ENCODE measurements at places on chromosomes 1 and 21. TPM values are rescaled to one million over a fixed set of nuclear protein-coding genes. Genes with fewer than 3 reads are reported as not detected.

- no peak for DNase-seq
These were observed 307.0 kb upstream of the PROX1 start for GRCh38 chr1:213680677-213681325.

DNA sequence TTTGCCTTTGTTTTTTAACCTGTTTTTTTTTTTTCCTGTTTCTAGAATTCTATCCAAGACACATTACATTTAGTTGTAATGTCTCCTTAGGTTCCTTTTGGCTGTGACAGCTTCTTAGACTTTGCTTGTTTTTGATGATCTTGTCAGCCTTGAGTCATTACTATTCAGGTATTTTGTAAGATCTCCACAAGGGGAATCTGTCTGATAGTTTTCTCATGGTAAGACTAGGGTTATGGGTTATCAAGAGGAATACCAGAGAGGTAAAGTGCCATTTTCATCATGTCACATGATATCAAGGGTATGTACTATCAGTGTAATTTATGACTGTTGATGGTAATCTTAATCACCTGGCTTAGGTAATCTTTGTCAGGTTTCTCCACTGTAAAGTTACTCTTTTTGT, 99.1 kb upstream of the GFI1 start:
- DNase-seq, result no peak

DNA sequence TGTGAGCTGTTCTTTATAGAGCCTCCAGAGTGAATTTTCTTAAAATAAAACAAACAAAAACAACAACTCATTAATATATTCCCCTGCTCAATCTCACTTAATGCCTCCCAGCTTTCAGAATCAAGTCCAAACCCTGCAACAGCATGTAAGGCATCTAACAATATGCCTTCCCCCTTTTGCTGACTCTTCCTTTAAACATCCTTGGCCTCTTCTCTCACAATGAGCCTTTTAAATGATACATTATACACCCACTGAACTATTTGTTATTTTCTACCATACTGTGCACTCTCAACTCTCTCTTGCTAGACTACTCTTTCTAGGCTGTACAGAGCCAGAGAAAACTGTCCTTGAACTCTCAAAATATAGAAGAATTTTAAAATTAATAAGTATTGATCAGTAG, 115.2 kb upstream of the SNX7 start:
- no peak for DNase-seq

DNA sequence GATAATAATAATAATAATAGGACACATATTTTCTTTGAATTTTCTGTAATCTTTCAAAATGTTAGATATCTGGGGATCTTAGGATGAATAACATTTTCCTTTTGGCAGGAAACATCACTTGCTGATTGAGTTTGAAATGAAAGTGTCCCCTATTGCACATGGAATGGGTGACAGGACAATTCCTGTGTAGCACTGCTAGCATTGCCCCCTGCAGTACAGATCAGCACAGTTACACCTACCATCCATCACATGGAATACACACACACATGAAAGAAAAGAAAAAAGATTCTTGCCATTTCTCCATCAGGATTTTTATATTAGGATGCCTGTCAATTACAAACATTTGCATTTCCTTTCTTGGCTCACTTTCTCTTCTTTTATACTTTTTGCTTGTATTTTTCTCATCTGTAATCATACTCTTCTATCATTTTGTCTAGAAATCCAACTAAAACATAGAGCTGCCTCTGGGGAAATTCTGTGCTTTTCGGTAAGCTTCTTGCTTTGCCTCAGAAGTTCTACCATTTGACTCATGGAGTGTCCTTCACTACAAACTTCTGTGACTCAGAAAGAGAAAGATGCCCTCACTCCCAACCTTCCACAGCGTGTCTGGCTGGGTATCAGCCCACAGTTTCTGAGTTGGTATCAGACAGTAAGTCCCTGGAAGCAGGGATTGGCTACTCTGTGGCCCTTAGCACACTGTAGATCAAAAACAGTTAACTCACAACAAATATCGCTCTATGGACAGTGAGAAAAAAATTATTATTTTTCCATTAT, 641.2 kb downstream of the PTPRC start:
- DNase-seq, result no peak

GRCh38 chr1:39696448-39696847, 5.2 kb upstream of the HPCAL4 start:
- DNase-seq, result no peak

DNA sequence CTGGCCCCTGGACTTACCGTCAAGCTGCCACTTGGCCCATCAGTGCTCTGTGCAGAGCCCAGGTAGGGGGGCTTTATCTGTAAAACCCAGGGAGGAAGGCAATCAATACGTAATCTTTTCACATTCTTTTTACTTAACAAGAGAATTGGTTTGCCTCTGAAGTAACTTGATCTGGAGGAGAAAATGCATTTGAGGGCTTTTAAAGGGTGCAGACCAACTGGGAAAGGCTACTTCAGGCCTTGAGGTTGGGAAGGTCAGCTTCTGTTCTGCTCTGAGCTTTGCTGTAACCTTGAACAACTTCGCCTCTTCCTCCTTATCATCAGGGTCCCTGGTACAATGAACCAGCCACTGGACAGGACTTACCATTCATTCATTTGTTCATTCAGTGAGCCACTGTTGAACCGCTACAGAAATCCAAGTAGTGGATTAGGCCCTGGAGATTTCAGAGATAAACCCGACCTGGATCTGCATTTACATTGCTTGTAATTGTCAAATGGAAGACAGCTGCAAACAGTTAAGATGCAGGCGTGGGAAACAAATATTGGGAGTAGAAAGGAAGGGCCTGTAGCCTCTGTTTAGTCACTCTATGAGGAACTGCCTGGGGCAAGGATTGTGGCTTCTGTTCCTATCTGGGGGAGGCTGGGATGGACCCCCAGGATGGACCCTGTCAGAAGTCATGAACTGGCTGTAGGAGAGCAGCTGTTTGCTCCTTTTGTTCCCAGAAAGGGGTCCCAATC, 90.9 kb downstream of the MAN1C1 start:
- DNase-seq, result no peak

- no peak for DNase-seq
These were observed 31.3 kb downstream of the CA6 start for GRCh38 chr1:8976896-8977450.

DNA sequence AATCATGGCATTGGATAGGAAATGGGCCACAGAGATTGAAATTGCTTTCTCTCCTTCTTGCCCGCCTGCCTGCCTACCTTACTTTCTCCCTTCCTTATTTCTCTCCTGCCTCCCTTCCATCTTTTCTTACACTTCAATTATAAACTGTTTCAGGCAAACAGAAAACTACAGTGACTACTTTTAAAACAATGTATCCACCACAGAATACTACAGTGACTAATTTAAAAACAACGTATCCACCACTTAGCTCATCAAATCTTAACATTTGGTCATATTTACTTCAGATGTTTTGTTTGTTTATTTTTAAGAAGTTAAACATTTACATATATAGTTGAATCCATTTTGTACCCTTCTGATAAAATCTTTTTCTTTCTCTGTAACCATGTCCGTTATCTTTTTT, 54.4 kb downstream of the SNRPE start:
- no peak for DNase-seq

MARCKSL1 gene
- total RNA-seq, result 184 TPM

PTGS2 gene
- total RNA-seq, result 5.4 TPM
